ENCODE measurements at places on chromosomes 7 and 10. TPM values are rescaled to one million over a fixed set of nuclear protein-coding genes. Genes with fewer than 3 reads are reported as not detected.

- no peaks in the 10 kb centered on the region for H3K36me3 ChIP-seq
- no peak for DNase-seq
- peaks cover 28% of the 10 kb centered on the region for H3K4me1 ChIP-seq
- H3K4me3 ChIP-seq, result no peak overlapping the region
Observed at GRCh38 chr10:3433988-3434387, 261.4 kb upstream of the PITRM1 start.

BHLHA15 gene
- total RNA-seq, result not detected

DNA sequence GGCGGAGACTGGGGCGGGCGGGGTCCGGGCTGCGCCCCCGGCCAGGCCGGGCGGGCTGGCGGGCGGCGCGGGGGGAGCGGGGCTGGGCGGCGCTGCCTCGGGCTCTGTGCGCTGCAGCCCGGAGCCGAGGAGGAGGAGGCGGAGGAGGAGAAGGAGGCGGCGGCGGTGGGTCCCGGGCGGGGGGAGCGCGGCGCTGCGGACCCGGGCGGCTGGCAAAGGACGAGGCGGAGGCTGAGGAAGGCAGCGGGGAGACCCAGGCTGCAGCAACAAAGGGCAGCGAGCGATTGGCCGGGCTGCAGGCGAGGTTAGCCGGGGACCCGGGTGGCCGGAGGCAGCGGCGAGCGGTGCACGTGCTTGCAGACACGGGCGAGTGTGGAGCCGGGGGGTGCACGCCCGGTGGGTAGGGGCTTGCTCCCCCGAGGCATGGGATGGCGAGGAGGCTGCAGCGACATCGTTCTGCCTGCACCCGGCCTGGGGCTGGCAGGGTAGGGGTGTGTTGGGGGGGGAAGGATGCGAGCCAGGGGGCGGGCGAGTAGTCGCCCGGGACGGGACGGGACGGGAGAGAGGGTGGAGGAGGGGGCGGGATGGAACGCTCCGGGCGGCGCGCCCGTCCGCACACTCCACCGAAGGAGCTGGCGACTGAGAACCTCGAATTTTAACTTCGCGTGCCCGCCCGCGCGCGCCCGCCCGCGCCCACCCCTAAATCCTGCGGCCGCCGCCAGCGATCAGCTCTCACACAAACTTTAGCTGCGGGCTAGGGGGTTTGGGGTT, 844 bp upstream of the KAT6B start:
- H3K36me3 ChIP-seq, result no peaks in the 10 kb centered on the region
- no peak for DNase-seq
- no peaks in the 10 kb centered on the region for H3K27me3 ChIP-seq
- peak overlapping the region; percentile 96 for H3K27ac ChIP-seq
- peak overlapping the region; percentile 88 for H3K4me3 ChIP-seq
- peaks cover 59% of the 10 kb centered on the region for H3K4me1 ChIP-seq

GRCh38 chr10:91689731-91690168, 56.9 kb upstream of the PPP1R3C start:
- peak overlapping the region; percentile 81 for H3K27ac ChIP-seq
- peak overlapping the region; percentile 21 for H3K4me3 ChIP-seq
- peaks cover 51% of the 10 kb centered on the region for H3K4me1 ChIP-seq
- no peaks in the 10 kb centered on the region for H3K36me3 ChIP-seq

Measured in HFFc6 (cell line).